ENCODE measurements at places on chromosomes 1 and 21.

DNA sequence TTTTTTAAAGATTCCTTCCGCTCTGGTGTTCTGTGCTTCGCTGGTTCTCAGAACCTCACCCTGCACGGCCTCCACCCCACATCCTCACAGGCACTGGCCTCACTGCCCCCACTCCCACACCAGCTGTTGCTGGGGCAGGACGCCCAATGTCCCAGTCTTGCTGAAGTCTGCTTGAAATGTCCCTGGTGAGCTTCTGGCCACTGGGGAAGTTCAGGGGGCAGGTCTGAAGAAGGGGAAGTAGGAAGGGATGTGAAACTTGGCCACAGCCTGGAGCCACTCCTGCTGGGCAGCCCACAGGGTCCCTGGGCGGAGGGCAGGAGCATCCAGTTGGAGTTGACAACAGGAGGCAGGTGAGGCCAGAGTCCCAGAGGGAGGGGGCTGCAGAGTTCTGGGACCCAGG lies at the start of gene C1QA:
Gene C1QA, plus strand, starts transcription at position 276 of the 400 bp plus-strand sequence. CDS start 989 bp downstream, outside the sequence.
- DNase-seq, result no peak

DNA sequence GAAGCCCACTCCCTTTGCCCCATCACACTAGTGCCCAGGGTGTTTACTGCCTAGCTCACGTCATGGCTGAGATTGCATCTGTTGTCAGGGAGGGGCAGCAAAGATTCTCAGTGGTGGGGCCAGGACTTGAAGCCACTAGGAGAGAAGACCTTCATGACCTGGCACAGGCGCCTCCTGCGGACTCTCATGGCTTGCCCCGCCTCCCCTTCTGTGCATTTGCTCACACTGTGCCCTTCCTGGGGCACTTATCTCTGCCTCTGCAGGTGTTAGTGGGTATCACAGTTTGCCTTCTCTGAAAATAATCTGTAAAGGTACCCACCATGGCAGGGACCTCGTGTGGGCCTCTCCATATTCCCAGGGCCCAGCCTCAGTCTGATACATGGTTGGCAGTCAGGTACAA lies 20.1 kb downstream of the PTPRU start:
- peak; percentile 30 for DNase-seq

DNA sequence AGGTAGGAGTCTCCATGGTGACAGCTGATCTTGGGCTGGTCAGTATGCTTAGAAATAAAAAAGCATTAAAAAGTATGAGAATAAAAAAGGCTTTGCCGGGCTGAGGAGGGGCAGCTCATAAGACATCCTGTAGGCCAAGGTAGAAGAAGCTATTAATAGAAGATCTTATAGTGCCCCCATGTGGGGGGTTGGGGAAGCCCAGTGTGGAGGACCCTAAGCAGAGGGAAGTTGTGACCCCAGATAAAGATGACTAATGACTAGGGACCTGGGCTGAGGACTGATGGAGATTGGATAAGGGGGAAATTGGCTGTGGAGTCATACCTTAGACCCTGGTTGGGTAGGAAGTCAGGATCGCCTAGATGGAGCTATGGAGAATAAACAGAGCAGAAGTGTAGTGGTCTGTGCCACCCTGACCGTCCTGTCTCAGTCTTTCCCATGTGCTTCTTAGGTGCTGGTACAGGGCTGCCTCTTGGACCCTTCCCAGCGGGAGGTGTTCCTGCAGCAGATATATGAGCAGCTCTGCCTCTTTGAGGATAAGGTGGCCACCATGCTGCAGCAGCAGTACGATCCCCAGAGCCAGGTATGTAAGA lies 25.0 kb downstream of the SZT2 start:
- DNase-seq, result peak; percentile 77

DNA sequence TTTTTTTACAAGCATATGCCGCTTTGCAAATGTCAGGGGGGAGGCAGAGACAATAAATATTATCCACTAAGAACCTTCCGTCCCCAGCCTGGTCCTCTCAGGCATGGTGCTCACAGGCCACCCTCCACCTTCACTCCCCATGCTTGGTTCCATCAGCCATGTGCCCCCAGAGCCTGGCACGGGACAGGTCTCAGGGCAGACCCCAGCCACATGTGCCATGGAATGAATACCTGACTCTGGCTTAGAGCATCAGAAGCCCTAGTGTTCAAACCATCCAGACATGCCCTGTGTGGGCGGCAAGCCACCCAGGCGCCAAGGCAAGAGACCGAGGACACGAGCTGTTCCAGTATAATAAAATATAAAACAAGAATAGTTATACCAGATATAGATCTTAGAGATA lies 5.4 kb downstream of the LSS start:
- DNase-seq, result no peak

- no peak for DNase-seq
Observed at GRCh38 chr1:46544561-46545240, 6.7 kb downstream of the KNCN start.

- no peak for DNase-seq
Observed at GRCh38 chr1:72105201-72105600, 177.1 kb downstream of the NEGR1 start.

GRCh38 chr1:201355471-201355870 lies 22.0 kb downstream of the TNNT2 start:
- DNase-seq, result no peak

DNA sequence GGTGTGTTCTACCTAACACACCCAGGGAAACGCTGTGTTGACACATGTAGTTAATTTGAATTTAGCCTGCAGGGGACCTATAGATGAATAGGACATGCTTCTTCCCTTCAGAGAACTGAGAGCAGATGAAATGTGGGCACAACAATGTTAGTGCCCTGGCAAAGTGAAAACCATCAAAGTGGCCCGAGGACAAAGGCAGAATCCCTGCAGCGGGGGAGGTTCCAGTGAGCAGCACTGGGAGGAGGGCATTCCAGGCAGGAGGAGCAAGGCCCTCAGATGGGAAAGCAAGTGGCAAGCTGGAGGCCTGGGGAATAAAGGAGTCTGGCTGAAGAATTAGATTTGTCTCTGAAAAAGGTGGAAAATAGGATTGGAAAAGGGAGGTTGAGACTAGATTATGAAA lies 37.2 kb downstream of the C1orf94 start:
- DNase-seq, result peak; percentile 9

- no peak for DNase-seq
Observed at GRCh38 chr1:34763142-34763781, 3.7 kb downstream of the GJB4 start.

DNA sequence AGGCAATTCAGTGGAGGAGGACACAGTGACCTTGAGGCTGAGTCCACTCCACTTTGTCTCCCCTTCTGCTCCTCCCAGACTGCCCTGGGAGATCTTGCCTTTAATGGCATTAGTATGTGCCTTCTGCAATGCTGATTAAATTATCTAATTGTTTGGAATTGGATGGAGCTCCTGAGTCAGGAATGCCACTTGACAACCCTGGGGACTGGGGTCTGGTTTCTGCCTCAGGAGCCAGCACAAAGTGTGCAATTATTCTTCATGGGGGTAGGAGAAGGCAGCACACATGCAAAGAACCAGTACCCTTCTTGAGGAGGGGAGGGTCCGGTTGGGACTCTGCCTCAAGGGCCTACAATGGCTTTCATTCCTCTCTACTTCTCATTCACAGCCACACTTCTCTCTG lies 11.9 kb upstream of the PLXNA2 start:
- no peak for DNase-seq

- DNase-seq, result no peak
Observed at GRCh38 chr1:111723871-111724270, 15.3 kb downstream of the INKA2 start.

- no peak for DNase-seq
Observed at GRCh38 chr1:197799271-197799670, 24.0 kb upstream of the DENND1B start.

GRCh38 chr1:17624611-17625233 lies 85.2 kb downstream of the ARHGEF10L start:
- no peak for DNase-seq

DNA sequence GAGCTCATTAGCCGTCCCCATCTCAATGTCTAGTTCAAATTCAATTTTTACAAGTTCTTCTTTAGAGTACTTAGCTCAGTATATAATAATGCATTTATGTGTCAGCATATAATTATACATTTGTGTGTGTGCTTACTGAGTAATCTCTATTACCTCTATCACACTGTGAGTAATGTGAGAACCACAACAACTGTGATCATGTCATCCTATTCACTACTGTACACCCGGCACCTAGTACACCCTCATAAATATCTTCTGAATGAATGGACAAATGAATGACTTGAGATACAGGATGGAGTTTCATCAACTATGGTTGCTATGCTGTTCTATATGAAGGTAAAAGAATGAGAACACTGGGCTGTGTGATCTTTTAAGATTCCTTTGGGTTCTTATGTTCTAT lies 124.0 kb downstream of the GPATCH2 start:
- no peak for DNase-seq

DNA sequence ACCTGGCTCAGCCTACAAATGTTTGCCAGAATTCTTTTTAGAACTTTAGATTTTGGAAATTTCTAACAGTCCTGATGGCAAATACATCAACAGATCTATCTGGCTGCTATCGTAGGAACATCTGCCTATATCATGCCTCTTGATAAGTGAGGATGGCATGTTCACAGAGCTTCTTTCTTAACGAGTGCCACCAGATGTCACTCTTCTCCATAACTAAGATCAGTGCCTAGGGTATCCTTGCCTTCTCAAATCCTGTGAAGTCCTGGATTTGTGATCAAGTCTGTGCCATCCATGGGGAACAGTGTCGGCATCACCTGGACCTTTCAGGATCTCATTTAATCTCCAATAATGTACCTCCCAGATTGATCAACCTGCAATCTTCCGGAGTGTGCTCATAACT lies 36.5 kb upstream of the CD5L start:
- DNase-seq, result peak; percentile 63

All from neural progenitor cell (in vitro differentiated cells).